Activated CD4-positive, alpha-beta memory T cell treated with anti-CD3 and anti-CD28 coated beads, Interleukin-2, amount 10 ng/mL, durations not matched to agents 7 days and 5 days (primary cell): ENCODE measurements at places on chromosomes 16 and 17. TPM values are rescaled to one million over a fixed set of nuclear protein-coding genes. Genes with fewer than 3 reads are reported as not detected.

- DNase-seq: no peak
These were observed at the start of gene SOX9 for GRCh38 chr17:72120642-72121163. SOX9 (plus strand) TSS chr17:72121020; CDS start chr17:72121392, 372 bp downstream.

DNA sequence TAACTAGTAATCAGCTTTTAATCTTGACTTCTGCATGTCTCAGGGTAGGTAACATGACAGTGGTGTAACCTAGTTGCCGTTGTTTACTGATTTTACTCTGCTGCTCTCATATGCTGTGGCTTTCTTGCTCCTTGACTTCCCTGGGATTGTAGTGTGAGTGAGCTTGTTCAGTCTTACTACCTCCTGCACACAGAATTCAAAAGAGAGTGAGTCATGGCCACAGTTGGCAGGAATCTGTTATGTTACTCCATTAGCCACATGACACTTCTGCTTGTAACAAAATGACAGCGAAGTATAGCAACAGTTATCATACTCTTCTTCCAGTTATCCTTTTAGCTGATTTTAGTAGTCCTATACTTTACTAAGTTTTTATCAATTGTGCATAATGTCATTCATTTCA, 18.8 kb downstream of the TNRC6A start:
- no peak for DNase-seq

The NPW gene
- total RNA-seq: 0.65 TPM

DNA sequence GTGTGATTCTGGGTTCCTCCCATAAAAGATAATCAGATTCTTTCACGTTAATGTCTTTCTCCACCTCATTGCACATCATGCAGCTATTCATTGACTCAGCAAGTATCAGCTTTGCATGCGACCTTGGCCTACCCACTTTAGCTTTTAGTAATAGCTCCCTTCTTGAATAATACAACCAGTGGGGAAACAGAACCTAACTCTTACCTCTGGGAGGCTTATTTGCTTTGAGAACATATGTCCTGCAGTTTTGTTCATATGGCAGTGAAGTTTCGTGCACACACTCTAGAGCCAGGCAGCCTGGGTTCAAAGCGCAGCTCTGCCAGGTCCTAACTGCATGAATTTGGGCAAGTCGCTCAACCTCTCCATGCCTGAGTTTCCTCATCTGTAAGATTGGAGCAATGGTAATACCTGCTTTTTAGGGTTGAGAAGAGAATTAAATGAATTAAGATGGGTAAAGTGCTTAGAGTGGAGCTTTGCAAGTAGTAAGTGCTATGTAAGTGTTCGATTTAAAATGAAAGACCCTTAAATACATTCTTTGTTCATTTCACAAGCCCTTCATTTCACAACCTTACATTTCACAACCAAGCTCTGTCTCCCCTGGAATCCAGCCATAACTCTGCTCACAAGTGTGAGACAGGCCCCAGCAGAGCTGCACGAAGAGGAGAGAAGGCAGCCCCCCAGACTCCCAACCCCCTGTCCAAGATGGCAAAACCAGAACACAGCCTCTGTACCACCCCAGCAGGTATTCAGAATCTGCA, 29.3 kb downstream of the MAPT start:
- DNase-seq: no peak

DNA sequence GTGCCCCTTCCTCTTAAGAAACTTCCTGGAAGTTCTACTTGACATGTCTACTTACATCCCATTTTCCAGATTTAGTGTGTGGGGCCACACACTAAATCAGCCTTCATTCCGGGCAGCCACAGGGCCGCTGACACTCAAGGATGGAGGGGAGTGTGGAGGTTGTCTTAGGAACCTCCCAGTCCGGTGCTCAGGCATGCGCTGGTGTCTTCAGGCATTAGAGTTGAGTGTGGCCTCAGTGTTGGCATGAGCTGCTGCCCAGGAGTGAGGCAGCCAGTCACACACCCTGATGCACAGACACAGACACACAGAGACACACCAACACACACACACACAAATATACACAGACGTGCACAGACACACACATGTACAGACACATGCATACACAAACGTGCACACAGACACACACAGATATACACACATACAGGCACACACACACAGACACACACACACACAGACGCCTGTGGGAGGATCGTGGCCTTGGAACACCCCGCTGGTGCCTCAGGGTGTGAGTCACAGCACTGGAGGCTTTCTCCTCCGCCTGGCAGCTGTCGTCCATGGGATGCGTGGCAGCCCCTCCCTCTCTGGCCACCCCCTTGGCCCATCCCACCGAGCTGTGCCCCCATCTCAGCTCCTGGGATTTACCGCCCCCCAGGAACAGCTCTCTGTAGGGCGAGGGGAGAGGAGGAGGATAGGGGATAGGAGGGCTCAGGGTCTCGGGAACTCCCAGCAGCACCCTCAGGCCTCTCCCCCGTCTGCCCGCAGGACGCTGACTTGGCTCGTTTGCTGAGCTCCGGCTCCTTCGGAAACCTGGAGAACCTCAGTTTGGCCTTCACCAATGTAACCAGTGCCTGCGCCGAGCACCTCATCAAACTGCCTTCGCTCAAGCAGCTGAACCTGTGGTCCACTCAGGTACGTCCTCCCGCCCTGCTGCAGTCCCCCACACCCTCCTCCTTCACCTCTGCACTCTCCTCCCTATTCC, 75.6 kb upstream of the PLCG2 start:
- no peak for DNase-seq

GRCh38 chr17:20313306-20313705, 154.0 kb downstream of the LGALS9B start:
- DNase-seq: no peak

DNA sequence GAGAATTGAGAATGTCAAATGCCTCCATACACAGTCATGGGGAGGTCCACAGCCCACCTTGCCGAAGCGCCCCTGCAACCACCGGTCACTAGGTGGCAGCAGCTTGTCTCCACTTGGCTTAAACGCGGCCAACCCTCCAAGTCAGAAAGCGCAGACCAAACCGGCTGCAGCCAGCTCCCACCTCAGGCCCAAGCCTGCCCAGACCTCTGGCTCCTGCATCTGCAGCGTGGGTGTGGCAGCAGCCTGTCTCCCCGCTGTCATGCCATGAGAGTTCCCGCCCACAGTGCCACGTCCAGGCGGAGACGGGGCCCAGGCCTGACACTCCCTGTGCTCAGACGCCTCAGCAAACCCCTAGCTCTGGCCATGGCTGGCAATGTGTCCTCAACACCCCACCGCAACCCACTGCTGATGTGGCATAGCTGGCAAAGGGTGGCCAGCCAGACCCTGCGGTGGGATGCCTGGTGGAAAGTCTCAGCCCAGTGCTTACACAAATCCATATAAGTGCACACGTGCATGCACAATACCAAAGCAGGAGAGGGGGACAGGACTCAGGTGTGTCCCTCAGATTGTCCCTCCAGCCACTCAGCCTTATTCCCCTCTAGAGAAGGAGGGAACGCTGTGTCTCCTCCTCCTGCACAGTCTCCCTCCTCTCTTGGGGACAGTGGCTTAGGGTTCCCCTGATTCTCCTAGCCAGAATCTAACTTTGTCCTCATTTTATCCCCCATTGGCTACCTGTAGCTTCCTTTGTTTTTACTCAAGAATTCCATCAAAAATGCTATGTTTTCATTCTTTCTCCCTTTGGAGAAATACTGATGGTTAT, 10.9 kb downstream of the COPZ2 start:
- peak; percentile 78 for DNase-seq

DNA sequence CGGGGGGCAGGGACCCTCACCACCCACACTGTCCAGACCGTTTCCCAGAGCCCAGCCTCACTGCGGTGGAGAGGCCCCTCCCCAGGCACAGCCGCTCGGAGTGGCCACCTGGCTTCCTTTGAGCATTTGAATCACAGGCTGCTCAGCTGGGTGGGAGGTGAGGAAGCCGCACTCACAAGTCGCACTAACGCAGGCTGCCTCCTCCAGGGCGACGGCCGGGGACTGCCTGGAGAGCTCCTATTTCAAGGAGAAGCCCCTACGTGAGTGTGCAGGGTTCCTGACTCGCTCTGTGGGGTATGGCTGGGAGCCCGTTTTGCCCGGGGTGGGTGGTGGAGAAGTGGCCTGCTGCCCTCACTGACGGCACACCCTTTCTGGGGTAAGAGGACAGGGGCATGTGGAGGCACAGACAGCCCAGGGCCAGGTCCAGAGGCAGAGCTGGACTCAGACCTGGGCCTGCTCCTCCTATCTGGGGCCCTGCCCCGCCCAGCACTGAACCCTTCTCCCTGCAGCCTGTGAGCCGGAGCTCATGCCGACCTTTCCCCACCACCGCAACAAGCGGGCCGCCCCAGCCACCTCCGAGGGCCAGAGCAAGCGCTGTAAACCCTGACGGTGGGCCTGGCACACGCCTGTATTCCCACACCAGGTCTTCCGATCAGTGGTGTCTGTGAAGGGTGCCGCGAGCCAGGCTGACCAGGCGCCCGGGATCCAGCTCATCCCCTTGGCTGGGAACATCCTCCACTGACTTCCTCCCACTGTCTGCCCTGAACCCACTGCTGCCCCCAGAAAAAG, 6.2 kb downstream of the SPATA2L start:
- DNase-seq: no peak

- DNase-seq: no peak
These were observed 39.8 kb downstream of the HSBP1 start for GRCh38 chr16:83847371-83848225.

DNA sequence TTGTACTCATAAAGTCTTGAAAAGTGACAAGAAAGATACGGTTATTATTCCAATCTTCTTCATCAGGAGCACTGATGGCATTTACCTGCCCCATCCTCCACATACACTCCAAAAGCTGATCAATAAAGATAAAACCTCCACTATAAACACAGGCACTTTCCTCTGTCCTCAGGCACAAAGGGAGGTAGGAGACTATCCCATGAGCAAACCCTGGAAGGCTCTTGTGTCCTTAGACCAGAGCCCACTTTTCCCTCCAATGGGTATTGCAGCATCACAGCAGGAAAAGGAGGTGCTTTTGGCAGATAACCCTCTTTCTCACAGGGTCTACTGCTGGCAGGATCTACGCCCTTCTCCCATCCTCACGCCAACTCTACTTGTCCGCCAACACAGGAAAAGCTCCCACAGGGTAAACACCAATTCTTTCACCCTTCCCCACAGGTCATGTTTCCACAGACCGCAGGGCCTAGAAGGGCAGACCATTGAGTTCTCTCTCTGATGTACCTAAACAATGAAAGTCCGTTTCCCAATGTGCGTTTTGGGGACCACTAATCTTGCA, 28.7 kb downstream of the NXPH3 start:
- no peak for DNase-seq

The VPS9D1 gene
- total RNA-seq: 7.0 TPM

GRCh38 chr17:83008186-83008510, 71.3 kb upstream of the METRNL start:
- DNase-seq: no peak

DNA sequence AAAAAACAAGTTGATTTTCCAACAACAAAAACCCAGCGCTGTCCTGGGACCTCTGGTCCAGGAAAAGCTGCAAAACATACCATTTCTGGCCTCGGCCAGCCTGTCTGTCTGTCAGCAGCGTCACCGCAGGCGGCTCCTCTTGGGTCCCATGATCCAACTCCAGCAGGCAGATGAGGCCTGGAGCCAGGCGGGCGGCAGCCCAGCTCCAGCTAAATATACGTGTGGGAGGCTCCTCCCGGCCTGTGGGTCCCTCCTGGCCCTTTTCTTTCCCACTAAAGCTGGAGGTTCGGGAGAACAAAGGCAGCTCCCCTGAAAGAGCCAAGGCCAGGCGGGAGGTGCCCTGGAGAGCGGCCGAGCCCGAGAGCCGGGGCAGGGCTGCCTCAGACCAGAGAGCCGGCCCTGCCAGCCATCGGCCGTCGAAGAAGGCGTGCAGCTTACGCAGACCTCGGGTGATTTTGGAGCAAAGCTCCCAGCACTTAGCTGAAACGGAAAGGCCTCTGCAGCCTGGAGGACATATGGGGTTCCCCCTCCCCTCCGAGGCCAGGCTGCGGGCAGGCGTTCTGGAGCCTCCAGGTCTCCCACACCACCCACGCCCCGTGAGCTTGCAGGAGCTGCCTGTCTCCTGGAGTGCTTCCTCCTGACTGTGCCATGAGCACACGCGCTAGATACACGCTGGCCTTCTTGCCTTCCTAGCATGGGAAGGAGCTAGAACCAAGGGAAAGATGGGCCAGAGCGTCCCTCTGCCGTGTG, 19.9 kb upstream of the JPH3 start:
- no peak for DNase-seq
